SK-MEL-5 (cell line): ENCODE measurements at places on chromosomes 1 and 21. TPM values are rescaled to one million over a fixed set of nuclear protein-coding genes. Genes with fewer than 3 reads are reported as not detected.

- no peak for DNase-seq
These were observed 11.7 kb upstream of the CAPN9 start for GRCh38 chr1:230735447-230735846.

DNA sequence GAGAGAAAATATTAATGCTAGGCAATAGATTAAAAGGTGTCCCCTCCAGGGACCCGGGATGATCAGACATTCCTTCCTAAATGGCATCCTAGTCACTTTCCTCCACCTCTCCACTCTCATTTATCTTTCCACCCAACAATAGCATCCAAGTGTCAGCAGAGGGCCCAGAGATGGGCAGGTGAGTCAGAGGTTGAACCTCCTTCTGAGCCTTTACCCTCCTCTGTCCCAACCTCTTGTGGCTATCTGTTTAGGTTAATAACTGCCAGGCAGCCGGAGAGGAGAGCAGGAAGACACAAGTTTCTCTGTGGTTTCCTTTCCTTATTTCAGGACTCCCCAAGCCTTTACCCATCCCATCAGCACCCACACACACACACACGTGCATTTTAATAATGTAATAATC, 4.1 kb downstream of the GJA5 start:
- DNase-seq: no peak

DNA sequence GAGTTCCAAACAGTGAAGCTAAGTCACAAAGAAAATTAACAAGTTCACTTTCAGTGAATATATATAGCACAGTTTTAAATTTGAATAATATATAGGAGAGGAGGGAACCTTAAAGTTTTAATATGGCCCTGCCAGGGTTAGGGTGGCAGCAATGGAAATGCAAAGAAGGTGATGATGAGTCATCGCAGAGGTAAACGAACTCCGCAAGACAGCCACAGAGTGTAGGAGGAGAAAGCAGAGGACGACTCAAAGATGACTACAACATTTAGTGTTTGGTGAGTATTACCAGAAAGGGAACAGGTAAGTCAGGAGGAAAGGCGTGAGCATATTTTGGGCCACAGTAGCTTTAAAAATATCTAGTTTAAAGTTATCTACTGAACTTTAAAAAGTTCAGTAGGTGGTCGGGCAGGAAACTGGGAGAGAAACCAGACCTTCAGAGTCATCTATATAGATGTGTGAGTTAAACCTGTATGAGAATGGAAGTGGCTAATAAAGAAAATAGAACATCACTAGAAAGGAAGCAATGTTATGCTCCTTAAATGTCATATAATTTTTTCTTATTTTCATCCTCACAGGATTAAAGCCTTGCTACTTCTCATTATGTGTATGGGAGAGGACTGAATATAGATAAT, 75.7 kb downstream of the UCHL5 start:
- no peak for DNase-seq

The PKP1 gene
- total RNA-seq: not detected in 2 replicates

DNA sequence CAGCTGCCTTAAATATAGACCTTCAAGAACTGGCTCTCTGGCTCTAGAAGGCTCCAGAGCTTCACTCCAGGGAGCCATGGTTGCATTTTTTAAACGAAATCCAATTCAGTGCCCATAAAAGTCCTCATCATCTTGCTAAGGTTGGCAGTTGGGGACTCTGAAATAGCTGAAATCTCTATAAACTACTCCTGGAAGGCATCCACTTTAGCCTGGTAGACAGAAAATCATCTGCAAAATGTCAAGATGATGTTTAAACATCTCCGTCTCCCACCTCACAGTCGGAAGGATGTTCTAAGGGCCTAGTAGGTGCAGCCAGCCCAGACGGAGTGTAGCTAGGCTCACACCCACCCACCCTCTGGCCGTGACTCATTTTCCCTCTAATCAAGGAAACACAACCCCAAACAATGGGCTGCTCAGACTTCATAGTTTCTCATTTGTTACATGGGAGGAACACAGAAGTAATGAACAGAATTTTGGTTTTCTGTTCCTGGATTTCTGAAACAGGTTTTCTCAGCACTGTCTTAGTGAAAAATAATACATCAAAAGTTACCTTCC, 235.4 kb upstream of the KAZN start:
- no peak for DNase-seq

DNA sequence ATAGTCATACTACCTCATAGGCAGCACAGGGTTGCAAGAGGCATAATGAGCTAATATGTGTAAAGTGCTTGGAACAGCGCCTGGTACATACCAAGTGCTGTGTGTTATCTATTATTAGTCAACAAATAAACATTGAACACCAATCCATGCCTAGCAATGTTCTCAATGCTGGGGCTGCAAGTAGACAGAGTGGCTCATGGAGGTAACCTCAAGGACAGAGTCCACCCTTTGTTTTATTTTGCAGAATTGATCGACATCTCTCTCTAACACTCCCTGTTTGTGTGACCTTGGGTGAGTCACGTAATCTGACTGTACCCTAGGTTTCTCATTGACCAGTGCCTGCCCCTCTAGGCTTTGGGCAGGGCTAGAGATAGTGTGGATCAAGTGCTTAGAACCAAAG, 164.0 kb upstream of the KLHDC7A start:
- DNase-seq: no peak

GRCh38 chr1:30451532-30452125, 271.8 kb downstream of the MATN1 start:
- DNase-seq: no peak

- no peak for DNase-seq
These were observed 4.4 kb downstream of the PLEKHO1 start for GRCh38 chr1:150154143-150154542.

The NBPF4 gene
- total RNA-seq: not detected in 2 replicates

DNA sequence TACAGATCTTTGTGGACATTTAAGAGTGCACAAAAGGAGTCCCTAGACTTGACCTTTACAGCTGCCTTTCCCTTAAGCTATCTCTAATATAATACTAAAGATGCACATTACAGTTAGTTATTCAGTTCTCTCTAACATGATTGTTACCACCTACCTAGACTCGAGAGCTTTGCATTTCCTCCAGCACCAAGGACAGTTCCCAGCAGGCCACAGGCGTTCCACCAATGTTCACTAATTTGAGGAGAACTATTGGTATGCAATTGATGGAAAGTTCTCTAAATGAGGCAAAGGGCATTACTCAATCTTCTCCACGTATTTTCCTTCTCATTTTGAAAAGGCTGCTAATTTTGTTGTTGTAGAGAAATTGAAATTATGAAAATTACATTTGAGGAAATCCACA, 5.4 kb upstream of the NTNG1 start:
- peak; percentile 6 for DNase-seq

DNA sequence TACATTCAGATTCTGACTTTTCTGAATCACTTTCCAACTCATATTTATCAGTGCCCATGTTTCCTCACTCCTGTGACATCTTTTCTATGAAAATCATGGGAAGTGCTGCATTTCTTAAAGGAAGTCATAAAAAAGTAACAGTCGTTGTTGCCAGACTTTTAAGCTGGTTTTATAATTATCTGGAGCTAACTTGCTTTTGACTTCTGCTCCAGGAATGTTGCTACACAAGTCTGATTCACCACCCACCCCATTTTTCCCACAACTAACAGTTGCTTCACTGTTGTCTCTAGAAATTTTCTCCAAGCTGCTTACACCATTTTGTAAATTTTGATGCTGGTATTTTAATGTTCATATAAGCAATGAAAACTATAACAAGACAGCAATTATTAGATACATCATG, 12.2 kb downstream of the FCRLB start:
- DNase-seq: no peak

DNA sequence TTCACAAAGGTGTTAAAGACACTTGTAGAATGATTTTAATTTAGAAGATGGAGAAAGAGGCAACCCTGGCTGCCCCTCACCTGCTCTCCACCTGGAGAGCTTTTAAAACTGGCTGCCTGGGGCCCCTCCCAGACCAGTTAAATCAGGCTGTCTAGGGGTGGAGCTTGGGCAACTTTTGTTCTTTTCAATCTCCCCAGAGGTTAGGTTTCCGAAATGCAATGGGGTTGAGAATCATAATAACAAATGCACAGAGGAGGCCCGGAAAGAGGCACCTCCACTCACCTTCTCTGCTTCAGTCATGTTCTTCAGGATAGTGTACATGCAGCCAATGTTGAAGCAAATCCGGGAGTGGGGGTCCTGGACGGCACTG, 400 bp downstream of the NCF2 start:
- no peak for DNase-seq

GRCh38 chr1:203549309-203549708, 55.4 kb downstream of the OPTC start:
- no peak for DNase-seq

The CFH gene
- total RNA-seq: 1.3 and 1.7 TPM in 2 replicates

DNA sequence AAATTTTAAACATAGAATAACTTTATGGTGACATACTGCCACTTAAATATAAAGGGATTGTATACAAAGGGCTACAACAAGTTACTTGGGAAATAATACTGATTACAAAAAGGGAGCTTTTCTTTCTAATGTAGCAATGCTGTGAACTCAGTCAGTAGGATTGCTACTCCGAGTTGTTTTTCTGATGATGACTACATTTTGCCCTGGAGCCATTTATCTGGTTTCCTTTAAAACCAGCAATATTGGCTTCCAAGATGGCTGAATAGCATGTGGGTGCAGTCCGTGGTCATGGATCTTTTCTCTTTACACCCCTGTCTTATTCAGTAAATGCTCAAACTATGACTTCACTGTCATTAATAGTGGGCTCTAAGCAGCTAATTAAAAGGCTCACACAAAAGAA, 92.6 kb upstream of the NEK7 start:
- DNase-seq: no peak

GRCh38 chr1:172938681-172939080, 112.1 kb downstream of the TNFSF18 start:
- no peak for DNase-seq

The RALGPS2 gene
- total RNA-seq: 14.7 and 22.1 TPM in 2 replicates

DNA sequence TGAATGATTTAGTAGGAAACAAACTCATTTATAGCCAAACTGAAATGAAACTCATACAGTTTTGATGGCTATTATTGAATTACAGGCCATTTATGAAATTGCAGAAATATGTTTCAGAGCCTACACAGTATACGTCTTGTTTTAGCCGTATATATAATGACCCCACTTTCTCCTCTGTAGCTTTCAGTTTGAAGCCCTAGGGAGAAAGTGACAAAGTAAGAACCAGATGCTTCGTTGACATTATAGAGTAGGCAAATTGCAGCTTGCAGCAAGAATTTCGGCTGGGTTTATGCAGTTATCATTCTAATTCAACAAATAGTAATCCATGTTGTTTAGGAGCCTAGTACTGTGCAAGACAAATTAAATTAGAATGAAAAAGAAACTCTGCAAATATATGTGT, 836.3 kb upstream of the ADGRL4 start:
- DNase-seq: no peak

GRCh38 chr21:16034446-16035190, 304.8 kb downstream of the USP25 start:
- DNase-seq: no peak

- no peak for DNase-seq
These were observed 15.3 kb upstream of the TNFSF4 start for GRCh38 chr1:173222149-173223030.

- no peak for DNase-seq
These were observed 180.4 kb downstream of the ROR1 start for GRCh38 chr1:63954187-63954586.

The DENND2D gene
- total RNA-seq: 3.0 and 3.5 TPM in 2 replicates

DNA sequence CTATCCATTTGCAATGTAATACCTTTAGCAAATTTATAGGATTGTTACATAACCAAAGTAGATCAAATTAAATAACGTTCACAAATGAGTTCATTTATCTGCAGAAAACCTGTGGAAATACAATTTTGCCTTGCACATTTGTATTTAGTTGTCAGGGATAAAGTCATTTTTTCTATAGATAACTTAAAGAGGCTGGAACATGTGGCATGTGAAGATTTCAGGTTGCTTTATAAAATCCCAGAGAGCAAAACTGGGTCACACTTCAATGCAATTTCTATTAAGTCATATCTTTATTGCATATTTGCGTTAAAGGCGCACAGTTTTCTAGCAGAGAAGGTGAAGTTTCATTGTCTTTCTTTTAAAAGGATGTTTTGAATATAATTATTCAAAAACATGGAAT, 342.4 kb downstream of the USP25 start:
- DNase-seq: no peak

GRCh38 chr1:62110198-62110817, 84.3 kb upstream of the L1TD1 start:
- no peak for DNase-seq

The CFAP74 gene
- total RNA-seq: not detected in 2 replicates

- DNase-seq: no peak
These were observed 782 bp downstream of the PCAT6 start for GRCh38 chr1:202811296-202812175.

GRCh38 chr1:160748878-160749269, 9.8 kb downstream of the SLAMF7 start:
- DNase-seq: no peak

DNA sequence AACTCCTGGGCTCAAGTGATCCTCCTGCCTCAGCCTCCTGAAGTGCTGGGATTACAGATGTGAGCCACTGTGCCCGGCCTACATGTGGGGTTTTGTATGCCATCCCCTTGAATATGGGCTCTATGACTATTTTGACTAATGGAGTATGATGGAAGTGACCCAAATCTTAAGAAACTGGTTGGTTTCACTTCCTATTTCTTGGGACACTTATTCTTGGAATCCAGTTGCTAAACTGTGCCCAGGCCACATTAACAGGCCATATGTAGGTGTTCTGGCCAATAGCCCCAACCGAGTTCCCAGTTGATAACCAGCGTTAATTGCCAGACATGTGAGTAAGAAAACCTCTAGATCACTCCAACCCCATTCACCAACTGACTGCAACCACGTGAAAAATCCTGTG, 36.3 kb upstream of the CLIC4 start:
- no peak for DNase-seq

GRCh38 chr1:222521299-222522104, 26.4 kb downstream of the HHIPL2 start:
- peak; percentile 22 for DNase-seq

DNA sequence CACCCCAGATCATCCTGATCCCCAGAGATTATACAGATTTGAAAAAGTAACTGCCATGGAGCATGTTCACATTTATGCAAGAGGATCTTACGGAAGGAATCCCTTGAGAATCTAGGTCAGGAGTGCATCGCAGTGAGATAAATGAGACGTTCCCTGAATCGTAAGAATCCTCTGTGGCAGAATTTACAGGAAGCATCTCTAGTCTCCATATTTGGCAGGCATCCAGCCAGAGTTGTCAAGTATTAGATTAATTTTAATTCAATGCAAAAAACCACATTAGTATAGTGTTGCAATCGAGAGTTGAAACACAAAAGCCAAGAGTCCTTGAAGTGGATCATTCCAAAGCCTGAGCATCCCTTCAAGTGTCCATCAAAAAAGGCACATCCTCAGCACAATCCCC, 100.8 kb downstream of the RRAGC start:
- DNase-seq: no peak

The STXBP3 gene
- total RNA-seq: 40.2 and 44.7 TPM in 2 replicates

The TLCD4 gene
- 24.6 and 24.8 TPM in 2 replicates for total RNA-seq

- DNase-seq: peak; percentile 53
These were observed 220.1 kb upstream of the SAMSN1 start for GRCh38 chr21:14766241-14766640.

The FMN2 gene
- 35.4 and 39.8 TPM in 2 replicates for total RNA-seq
